ENCODE measurements at places on chromosomes 11 and 22. TPM values are rescaled to one million over a fixed set of nuclear protein-coding genes. Genes with fewer than 3 reads are reported as not detected.

DNA sequence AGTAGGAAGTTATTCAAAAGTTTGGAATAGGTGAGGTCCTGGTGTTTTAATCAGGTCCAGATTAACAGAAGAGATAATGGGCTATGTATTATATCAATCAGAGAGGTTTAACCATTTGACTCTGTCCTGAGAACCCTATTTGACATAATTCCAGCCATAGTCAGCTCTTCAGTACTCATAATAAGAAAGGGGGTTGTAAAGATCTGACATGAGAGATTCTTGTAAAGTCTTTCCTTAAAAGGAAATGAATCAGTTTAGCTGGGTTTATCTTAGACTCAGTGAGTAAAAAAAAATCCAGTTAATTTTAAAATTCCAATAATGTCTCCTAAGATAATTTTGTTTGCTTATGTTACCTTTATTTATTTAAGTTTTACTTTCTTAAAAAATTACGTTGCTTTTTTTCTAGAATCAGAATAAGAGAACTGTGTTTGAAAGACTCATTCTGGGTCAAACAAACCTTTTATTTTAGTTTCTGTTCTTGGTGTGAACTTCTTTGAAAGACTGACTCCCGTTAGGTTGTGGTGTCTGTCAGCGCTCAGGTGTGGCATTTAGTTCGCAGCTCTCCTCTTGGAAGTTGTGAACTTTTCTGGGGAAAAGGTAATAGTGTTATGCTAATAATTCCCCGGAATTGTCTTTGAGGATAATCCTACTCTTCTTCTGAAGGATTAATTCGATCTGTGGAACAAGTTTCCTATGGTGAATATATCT, 20.5 kb downstream of the NUCB2 start:
- H3K36me3 ChIP-seq, result peaks cover 55% of the 10 kb centered on the region
- DNase-seq, result no peak
- no peaks in the 10 kb centered on the region for H3K27me3 ChIP-seq
- H3K4me1 ChIP-seq, result no peaks in the 10 kb centered on the region
- H3K4me3 ChIP-seq, result no peak overlapping the region

- no peak overlapping the region for H3K4me3 ChIP-seq
- H3K4me1 ChIP-seq, result no peaks in the 10 kb centered on the region
- H3K27me3 ChIP-seq, result no peaks in the 10 kb centered on the region
- no peak for DNase-seq
- peaks cover 69% of the 10 kb centered on the region for H3K36me3 ChIP-seq
Observed at GRCh38 chr11:123729602-123730001, 11.9 kb downstream of the ZNF202 start.

GRCh38 chr22:24496661-24497060, 1.5 kb downstream of the UPB1 start:
- no peak overlapping the region for H3K27ac ChIP-seq
- peaks cover 29% of the 10 kb centered on the region for H3K27me3 ChIP-seq
- no peak overlapping the region for H3K4me3 ChIP-seq
- no peaks in the 10 kb centered on the region for H3K36me3 ChIP-seq
- H3K4me1 ChIP-seq, result peaks cover 13% of the 10 kb centered on the region
- no peak for DNase-seq

- no peaks in the 10 kb centered on the region for H3K4me1 ChIP-seq
- H3K27me3 ChIP-seq, result no peaks in the 10 kb centered on the region
- H3K27ac ChIP-seq, result no peak overlapping the region
- H3K4me3 ChIP-seq, result no peak overlapping the region
Observed at GRCh38 chr11:129458756-129459535, 83.3 kb downstream of the BARX2 start.

DNA sequence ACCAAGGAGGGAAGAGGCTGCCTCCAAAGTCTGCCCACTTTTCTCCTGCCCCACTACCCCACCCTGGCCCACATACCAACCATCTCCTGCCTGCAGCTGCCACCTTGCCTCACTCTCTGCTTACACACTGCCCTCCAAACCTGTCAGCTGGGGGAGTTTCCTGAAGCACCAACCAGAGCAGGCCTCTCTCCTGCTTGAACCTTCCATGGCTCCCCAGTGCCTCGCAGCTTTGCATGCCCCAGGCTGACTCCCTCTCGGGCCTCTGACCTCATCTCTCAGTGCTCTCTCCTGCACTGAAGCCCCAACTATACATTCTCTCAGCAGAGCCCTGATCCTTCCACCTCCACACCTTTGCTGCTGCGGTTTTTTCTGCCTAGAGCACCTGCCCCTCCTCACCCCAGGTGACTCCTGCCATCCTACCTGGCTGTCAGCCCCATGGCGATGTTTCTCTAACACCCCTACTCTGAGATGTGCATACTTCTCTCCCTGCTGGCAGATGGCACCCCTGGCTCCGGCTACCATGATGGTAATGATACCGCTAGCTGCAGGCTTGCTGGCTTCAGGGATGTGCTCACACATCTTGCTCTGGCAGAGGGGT, 43.5 kb downstream of the MN1 start:
- peak; percentile 14 for DNase-seq
- no peaks in the 10 kb centered on the region for H3K27me3 ChIP-seq
- H3K27ac ChIP-seq, result no peak overlapping the region

- H3K4me3 ChIP-seq, result no peak overlapping the region
- H3K36me3 ChIP-seq, result no peaks in the 10 kb centered on the region
- no peaks in the 10 kb centered on the region for H3K27me3 ChIP-seq
- no peaks in the 10 kb centered on the region for H3K4me1 ChIP-seq
Observed at GRCh38 chr22:45298934-45299505, 10.7 kb upstream of the FAM118A start.

JHY gene
- 10.4 TPM for total RNA-seq

MTCH2 gene
- 53.1 TPM for total RNA-seq

CHADL gene
- 3.6 TPM for total RNA-seq

All from lower lobe of right lung (tissue), 2 donors.